ENCODE measurements at places on chromosomes 3 and 15. TPM values are rescaled to one million over a fixed set of nuclear protein-coding genes. Genes with fewer than 3 reads are reported as not detected.

The PLA2G4D gene
- total RNA-seq = under 0.01 TPM

GRCh38 chr15:70873232-70874054, 18.8 kb downstream of the THAP10 start:
- DNase-seq = no peak

- DNase-seq = no peak
Observed at GRCh38 chr3:120516136-120516535, 65.3 kb upstream of the FSTL1 start.

The GOLGA6B gene
- total RNA-seq = not detected

- DNase-seq = no peak
Observed at GRCh38 chr3:151933234-151933853, 59.9 kb downstream of the SUCNR1 start.

GRCh38 chr3:126436826-126437717, 38.6 kb downstream of the ZXDC start:
- DNase-seq = no peak

The ST6GAL1 gene
- 21.7 TPM for total RNA-seq

- DNase-seq = no peak
Observed at GRCh38 chr3:20104167-20104661, 64.0 kb downstream of the KAT2B start.

- no peak for DNase-seq
Observed at GRCh38 chr15:41133454-41133853, 17.4 kb upstream of the INO80 start.

- DNase-seq = peak; percentile 39
Observed at GRCh38 chr3:65439641-65440284, 599.0 kb downstream of the MAGI1 start.

The RTP4 gene
- total RNA-seq = 0.50 TPM

DNA sequence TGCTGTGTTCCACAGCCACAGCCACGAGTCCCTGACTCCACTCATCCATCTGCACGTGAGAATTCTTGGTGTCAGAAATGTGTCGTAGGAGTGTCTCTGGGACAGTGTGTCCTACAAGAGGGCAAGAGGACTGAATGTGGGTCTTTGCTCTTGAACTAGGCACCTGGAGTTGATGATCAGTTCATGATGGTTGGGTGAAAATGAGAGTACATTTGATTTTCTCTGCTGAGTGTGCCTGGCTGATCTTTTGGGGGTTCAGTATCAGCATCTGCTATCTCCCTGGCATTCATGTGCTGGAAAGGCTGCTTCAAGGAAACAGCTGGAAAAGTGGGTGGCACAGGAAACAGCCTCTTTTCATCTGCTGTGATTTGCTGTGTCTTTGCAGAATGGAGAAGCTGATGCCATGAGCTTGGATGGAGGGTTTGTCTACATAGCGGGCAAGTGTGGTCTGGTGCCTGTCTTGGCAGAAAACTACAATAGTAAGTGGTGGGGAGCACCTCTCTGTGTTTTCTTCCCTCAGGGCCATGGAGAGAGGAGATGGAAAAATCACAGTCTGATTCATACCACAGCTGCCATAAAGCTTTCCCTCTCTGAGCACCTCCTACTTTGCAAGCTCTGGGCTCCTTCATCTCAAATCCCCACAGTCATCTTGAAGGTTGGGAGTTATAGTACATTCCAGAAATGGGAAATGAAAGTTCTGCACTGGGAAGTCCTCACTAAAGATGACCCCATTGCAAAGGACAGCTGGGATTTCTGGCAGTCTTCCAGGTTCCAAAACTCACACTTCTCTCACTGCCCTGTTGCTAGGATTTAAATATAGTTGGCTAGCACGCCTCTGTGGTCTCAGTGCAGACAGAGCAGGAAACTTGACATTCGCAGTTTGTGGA, 17.8 kb downstream of the TF start:
- DNase-seq = no peak

DNA sequence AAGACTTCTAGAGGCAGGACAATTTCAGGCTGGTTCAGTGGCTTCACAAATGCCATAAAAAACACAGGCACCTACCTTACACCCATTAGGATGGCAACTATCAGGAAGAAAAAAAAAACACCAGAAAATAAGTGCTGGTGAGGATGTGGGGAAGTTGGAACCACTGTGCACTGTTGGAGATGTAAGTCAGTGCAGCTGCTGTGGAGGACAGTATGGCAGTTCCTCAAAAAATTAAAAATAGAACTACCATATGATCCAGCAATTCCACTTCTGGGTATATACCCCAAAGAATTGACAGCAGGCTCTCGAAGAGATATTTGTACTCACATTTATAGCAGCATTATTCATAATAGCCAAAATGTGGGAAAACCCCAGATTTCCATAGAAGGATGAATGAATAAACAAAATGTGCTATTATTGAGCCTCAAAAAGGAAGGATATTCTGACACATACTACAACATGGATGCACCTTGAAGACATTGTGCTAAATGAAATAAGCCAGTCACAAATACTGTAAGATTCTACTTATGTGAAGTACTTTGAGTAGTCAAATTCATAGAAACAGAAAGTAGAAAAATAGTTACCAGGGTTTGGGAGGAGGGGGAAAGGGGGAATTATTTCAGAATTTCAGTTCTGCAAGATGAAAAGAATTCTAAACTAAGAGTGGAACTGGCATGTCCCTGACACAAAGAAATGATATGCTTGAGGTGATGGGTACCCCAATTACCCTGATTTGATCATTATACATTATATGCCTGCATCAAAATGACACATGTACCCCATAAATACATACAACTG, 40.9 kb downstream of the NR1D2 start:
- DNase-seq = no peak

The CISH gene
- total RNA-seq = 1.8 TPM

- DNase-seq = no peak
Observed at GRCh38 chr3:120421926-120422325, 28.9 kb downstream of the FSTL1 start.

DNA sequence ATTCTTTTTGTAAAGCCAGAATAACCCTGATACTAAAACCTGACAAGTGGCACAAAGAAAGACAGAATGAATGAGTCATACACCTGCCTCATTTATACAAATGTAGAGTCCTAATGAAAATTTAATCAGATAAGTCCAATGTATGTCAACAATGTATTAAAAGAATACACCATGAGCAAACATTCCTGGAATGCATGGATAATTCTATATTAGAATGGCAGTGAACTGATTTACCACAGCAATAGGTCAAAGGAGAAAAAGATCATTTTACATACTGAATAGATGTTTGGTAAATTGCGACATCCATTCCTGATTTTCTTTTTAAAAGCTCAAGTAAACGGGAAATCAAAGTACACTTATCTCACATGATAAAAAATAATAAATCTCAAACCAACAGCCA, 11.2 kb upstream of the LOXL1 start:
- DNase-seq = no peak

All from mammary epithelial cell (primary cell).